ENCODE measurements at places on chromosomes 2 and 18.

- DNase-seq, result peak; percentile 9
Observed at GRCh38 chr18:77765468-77765867, 515.8 kb downstream of the GALR1 start.

GRCh38 chr2:119377294-119377992 lies 10.7 kb downstream of the DBI start:
- peak; percentile 83 for DNase-seq

DNA sequence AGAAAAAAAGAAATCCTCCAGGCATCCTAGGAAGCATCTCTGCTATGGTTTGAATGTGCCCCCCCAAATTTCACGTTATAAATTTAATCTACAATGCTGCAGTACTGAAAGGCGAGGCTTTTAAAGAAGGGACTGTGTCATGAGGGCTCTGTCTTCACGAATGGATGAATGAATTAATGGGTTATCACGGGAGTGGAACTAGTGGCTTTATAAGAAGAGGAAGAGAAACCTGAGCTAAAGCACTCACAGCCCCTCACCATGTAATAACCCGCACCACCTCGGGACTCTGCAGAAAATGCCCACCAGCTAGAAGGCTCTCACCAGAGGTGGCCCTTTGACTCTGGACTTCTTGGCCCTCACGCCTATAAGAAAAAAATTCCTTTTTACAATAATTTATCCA lies 27.6 kb downstream of the RNU4ATAC start:
- DNase-seq, result no peak

- no peak for DNase-seq
Observed at GRCh38 chr2:38152035-38152434, 76.1 kb upstream of the CYP1B1 start.

DNA sequence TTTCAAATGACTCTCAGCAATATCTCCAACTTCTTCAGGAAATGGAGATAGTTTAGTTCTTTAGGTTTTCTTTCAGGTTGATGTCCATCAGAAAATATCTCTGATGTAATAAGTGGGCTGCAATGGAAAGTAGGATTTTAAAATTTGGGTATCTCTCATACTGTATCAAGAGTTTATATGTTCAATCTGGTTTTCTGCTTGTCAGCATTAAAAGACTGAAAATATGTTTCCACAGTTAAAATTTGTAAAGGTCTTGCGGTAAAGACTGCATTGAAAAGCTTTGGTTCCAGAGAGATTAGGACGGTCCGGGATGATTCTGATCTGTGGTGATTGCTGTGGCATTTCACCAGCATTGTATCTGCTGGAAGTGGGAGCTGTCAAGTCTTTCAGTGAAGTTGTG lies 83.2 kb downstream of the LYPD1 start:
- no peak for DNase-seq

DNA sequence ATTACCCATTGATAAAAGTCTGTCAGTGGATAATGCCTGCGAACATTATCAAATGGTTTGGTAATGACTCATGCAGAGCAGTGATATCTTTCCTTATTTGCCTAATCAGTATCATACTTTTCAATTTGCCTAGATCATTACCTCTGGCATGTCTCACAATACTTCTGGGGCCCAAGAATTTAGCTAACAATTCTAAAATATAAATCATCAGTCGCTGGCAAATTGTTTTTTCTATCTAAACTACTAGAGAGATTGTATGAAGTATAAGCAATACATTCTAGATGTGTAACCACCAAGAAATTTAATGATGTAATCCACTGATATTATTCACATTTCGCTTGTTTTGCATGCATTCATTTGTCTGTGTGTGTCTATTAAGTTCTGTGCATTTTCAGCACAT lies 191.2 kb upstream of the CDH19 start:
- no peak for DNase-seq

GRCh38 chr18:45007531-45007930 lies 326.8 kb downstream of the SETBP1 start:
- no peak for DNase-seq

DNA sequence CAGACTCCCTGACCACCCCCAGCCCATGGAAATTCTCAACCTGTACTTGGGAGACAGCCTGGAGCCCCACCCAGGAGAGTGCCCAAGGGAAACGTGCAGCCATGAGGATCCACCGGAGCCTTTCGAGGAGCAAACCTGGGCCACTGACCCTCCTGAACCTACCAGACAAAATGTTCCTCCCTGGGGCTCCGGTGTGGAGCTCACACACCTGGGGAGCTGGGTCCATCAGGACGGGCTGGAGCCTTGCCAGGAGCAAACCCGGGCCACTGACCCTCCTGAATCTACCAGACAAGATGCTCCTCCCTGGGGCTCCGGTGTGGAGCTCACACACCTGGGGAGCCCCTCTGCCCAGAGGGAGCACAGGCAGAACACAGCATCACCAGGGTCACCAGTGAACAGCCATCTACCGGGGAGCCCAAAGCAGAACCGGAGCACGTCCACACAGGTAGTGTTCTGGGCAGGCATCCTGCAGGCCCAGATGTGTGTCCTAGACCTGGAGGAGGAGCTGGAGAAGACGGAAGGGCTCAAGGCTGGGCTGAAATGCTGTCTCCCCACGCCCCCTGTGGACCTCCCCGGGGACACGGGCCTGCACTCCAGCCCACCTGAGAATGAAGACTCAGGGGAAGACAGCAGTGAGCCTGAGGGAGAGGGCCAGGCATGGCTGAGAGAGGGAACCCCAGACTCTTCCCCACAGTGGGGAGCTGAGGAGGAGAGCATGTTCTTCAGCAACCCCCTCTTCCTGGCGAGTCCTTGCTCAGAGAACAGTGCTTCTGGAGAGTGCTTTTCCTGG lies 8.9 kb downstream of the PSD4 start:
- no peak for DNase-seq

- no peak for DNase-seq
Observed at GRCh38 chr18:76488190-76488589, 6.9 kb downstream of the ZNF516 start.

GRCh38 chr2:140200764-140201163 lies 1420.6 kb upstream of the NXPH2 start:
- DNase-seq, result no peak

GRCh38 chr2:241948901-241949735 lies 79.6 kb downstream of the RTP5 start:
- DNase-seq, result no peak

DNA sequence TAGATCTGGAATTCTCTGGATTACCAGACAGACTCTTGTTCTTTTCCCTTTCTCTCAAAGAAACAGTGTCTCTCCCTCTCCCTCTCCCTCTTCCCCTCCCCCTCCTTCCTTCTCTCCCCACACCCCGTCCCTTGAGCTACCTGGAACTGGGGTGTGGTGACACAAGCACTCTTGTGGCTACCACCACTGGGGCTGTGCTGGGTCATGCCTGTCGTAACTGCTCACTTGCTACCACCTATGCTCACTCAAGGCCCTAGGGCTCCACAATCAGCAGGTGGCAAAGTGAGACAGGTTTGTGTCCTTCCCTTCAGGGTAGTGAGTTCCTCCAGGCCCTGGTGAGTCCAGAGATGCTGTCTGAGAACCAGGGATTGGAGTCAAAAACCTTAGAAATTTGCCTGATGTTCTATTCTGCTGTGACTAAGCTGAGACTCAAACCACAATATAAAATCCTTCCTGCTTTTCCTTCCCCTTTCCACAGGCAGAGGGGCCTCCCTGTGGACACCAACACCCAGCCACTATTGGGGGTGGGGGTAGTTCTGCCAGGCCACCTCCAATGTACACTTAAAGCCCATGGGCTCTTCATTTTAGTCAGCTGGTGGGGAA lies 70.8 kb downstream of the OXER1 start:
- DNase-seq, result peak; percentile 62

GRCh38 chr2:8408560-8409460 lies 273.0 kb upstream of the ID2 start:
- DNase-seq, result no peak

- DNase-seq, result no peak
Observed at GRCh38 chr18:12288403-12288755, 19.7 kb upstream of the TUBB6 start.

DNA sequence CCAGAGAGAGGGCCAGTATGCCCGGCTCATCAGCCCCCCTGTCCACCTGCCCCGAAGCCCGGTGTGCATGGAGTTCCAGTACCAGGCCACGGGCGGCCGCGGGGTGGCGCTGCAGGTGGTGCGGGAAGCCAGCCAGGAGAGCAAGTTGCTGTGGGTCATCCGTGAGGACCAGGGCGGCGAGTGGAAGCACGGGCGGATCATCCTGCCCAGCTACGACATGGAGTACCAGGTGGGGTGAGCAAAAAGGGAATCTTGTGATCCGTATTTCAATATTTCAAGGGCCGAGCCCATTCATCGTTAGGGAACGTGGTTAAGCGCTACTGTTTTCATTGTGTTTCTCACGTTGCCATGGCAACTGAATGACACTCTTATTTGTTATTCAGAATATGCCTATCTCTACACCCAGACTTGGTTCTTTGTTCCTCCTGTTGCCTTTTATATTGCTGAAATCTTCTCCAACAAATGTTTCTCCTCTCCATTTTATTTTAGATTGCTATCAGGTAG lies 81.5 kb downstream of the NRP2 start:
- DNase-seq, result no peak

DNA sequence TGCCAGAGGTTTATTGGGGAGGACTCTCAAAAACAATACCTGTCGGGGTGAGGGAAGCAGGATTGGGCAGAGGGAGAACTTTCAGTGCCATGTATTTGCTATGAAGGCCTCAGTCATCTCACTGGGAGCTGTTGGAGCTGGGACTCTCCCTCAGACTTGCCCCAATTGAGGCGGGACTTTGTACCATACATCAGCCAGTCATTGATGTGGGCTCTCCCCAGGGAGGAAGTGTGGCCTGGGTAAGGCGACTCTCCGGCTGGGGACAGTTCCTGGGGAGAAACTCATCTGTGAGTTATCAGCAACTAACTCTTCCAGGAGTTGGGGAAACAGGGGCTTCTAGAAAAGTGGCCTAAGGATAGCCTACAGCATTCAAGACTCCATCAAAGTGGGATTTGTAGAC lies 66.5 kb downstream of the FTCDNL1 start:
- no peak for DNase-seq

- DNase-seq, result no peak
Observed at GRCh38 chr18:50161597-50162205, 33.2 kb downstream of the MYO5B start.

- DNase-seq, result no peak
Observed at GRCh38 chr2:197310987-197311420, 424 bp upstream of the ANKRD44 start.

- no peak for DNase-seq
Observed at GRCh38 chr2:188787021-188787657, 187.0 kb upstream of the COL3A1 start.

Data from GF-D8 (cell line).